T-helper 22 cell (primary cell): ENCODE measurements at places on chromosomes 5 and 9.

DNA sequence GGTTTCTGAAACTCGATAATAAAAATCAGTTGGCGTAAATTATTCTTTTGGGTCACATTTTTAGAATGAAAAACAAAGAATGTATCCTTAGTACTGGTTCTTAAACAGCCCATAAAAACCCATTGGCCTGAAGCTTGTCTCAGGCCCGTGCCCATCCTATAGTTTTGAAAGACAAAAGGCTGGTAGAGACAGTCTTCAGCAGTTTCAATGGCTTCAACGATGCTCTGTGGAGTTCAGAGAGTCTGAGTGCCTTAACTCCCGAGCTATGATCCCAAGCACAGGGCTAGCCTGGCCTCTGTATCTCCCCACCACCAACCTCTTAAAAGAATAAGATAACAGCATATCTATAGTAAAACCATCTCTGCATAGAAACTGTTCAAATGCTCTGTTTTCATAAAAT is 595.0 kb downstream of the CDH12 start:
- DNase-seq, result no peak

DNA sequence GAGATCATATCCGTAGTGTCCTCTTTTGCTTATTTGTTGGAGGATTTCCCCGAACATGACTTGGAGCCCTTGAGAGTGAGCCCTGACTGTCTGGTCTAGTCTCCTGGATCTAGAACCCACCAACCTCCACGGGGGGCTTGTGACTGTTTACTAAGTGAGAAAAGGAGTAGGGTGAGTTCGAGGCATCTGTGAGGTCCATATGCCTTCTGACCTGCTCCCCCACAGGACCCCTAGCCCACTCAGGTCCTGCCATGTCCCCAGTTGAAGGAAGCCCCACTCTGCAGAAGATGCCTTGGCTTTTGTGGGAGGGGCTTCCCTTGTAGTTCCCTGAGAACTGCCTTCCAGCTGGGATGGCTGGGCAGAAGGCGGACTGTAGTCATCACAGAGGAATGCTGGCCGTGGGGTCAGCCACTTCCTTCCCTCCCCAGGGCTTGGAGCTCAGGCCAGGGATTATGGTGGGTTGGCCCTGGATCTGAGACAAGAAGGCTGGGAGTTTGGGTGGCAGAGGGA is 7.0 kb upstream of the IRF1 start:
- no peak for DNase-seq

DNA sequence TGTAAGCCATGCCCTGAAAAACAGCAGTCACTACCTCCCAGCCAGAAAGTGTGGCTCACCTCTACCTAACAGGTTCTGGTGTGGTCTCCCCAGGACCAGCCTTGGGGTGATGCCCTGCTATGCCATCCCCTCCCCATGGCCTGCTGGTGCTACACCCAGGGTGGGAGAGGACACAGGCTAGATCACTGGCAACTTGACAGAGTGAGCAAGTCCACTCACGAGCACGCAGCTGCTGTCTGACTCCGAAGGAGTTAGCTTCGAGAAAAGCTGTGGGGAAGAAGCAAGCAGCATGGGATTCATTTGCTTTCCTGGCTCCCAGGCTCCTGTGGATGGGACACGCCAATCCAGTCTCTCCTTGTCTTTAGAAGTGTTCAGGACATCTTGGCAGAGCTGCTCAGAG is 102.2 kb downstream of the COL5A1 start:
- DNase-seq, result no peak

GRCh38 chr5:53359916-53360517 is 120.4 kb upstream of the FST start:
- DNase-seq, result no peak

GRCh38 chr9:33041432-33042188 is 16.5 kb downstream of the DNAJA1 start:
- DNase-seq, result no peak

- DNase-seq, result no peak
Measured at GRCh38 chr5:68196876-68197275, 18.7 kb upstream of the PIK3R1 start.

DNA sequence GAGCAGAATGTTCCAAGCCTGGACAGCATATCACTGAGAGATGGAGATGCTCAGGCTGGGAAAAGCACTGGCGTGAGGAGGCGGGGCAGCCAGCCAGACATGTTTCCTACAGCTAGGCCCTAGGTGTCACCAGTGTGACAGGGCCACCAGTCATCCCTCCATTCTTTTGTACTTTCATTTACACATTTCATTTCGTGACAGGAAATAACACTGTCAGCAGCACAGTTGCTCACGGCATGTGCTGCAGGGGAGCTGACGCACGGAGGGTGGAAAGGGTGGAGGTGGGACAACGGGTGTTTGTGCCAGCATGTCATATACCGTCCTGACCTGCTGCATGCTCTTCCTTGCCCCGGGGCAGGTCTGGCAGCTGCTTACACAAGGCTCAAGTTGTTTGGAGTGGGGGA is 14.8 kb upstream of the CEMIP2 start:
- peak; percentile 82 for DNase-seq

- no peak for DNase-seq
Measured at GRCh38 chr5:120913396-120913795, 449.3 kb downstream of the PRR16 start.

GRCh38 chr9:134841180-134841904 is 39.3 kb upstream of the FCN2 start:
- DNase-seq, result no peak

GRCh38 chr9:76866689-76867088 is 39.2 kb downstream of the PRUNE2 start:
- DNase-seq, result no peak

- no peak for DNase-seq
Measured at GRCh38 chr9:81193362-81194339, 495.7 kb downstream of the TLE1 start.
